Upper lobe of right lung (tissue), 1 donor: ENCODE measurements at places on chromosomes 7 and 10. TPM values are rescaled to one million over a fixed set of nuclear protein-coding genes. Genes with fewer than 3 reads are reported as not detected.

The RHBDD2 gene
- total RNA-seq, result 68.6 TPM

The ENO4 gene
- total RNA-seq, result not detected

The GNG11 gene
- 22.6 TPM for total RNA-seq

The SFXN3 gene
- 49.2 TPM for total RNA-seq
